ENCODE measurements at places on chromosomes 1 and 21.

DNA sequence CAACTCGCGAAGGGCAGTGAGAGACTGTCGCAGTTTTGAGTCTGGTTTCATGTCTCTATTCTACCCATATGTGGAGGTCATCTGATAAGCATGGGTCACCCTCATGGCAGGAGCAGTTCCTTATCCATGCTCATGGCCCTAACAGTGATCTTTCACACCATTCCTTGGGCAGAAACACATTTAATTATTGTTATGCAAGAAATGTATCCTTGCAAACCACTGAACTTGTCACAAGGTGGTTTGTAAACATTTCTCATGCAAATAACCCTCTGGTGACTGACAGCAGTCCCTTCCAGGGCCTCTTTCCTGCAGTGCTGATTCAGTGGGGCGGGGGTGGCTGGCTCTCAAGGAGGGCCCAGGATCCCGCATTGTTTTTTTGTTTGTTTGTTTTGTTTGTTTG, 421.4 kb upstream of the RUNX1 start:
- no peak for DNase-seq

DNA sequence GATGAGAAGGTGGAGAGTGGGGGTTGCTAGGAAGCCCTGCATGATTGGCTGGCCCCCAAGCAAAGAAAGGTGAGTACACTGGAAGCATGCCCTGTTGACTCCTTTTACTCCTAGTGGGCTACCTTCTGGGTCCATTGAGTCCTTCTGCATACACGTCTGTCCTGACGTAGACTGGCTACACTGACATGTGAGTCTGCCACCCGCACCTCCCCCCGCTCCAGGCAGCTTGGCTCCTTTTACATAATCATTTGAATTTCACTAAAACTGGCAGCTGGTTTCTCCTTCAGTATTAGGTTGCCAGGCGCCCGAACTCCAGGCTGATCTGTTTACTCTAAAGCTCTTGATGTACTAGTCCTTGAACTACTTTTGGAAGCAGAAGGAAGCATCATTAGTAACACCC, 8.7 kb downstream of the MRPS21 start:
- DNase-seq, result no peak

- DNase-seq, result no peak
Measured at GRCh38 chr1:38991638-38992411, 749 bp downstream of the AKIRIN1 start.

DNA sequence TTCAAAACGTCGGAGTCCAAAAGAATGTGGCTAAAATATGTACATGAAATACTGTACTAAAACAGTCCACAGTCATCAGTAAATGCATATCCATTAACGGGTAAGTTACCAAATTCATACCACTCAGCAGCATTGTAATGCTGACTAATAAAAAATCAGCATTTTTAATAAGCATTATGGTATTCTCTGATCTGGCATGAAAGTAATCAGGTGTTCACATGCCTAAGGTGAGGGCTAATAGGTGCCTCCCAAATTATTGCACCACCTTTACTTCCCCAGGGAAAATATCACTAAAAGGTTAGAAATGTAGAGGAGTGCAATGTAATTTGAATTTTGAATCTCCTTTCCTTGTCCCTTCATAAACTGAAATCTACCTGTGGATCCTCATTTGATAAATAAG, 69.6 kb upstream of the PTGS2 start:
- DNase-seq, result no peak
